CD4-positive, alpha-beta T cell (primary cell): ENCODE measurements at places on chromosomes 7 and 10.

DNA sequence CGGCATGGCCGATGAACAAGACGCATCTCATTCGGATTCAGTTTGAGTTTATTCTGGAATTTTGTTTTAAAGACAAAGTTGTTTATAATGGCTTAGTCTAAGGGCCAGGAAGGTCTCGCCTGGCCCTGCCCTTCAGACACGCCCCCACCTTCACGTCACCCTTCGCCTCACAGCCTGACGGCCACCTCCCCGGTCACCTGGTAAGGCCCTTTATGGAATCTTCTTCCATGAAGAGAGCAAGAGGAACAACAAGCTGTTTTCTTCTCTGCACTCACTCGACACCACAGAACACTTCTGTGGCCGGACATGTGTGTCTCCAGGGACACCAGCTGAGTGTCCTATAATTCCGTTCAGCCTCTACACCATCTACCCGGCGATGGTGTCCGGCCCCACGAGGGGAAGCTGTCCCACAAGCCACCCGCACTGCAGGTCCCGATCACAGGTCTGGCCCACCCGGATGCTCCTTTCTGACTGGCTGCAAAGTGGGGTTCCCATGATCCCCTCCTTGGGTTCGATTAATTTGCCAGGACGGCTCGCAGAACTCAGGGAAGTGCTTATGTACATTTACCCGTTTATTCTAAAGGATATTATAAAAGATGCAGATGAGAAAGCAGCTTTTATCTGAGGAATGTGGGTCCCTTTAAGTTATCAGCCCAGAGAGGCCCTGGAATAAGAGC lies 17.4 kb upstream of the KNDC1 start:
- no peaks in the 10 kb centered on the region for H3K36me3 ChIP-seq
- DNase-seq = no peak
- no peak overlapping the region for H3K27ac ChIP-seq
- peaks cover 5% of the 10 kb centered on the region for H3K4me1 ChIP-seq

DNA sequence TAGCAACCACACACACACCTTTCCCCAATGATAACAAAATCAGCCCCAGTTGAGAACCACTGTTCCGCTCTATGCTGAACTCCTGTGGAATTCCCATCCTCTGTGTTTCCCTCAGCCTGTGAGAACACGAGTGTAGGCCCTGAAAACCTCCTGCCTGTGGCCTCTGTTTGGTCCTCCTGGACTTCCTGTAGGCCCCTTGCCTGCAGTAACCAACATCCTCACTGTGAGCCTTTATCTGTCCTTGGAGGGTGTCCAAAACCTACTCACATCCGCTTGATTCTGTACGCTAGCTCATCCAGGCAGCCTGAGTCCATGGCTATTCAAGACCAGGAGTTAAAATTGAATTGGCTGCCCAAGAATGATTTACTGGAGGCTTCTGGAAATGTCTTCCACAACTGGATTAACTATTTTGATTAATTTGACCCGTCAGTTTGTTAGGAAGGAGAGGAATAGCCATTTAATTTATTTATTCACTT lies 149.8 kb downstream of the AKR1D1 start:
- no peak overlapping the region for H3K27ac ChIP-seq
- DNase-seq = no peak
- H3K27me3 ChIP-seq = no peaks in the 10 kb centered on the region
- no peaks in the 10 kb centered on the region for H3K36me3 ChIP-seq
- no peaks in the 10 kb centered on the region for H3K4me1 ChIP-seq

DNA sequence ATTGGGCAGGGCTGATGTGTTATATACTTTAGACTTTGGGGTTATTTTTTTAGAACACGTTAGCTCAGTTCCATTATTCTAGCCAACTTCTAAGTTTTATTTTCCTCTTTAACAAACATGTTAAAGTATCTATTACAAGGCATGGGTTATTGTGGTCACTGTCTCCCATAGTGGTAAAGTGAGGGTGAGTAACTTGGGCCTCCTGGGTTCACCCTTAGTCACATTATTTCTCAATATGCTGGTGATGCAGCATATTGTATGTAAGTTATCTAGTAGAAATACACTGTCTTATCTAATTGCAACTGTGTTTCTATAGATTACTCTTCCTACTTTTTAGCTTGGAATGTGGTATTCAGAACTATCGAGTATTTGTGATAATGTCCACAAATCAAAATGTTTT lies 65.9 kb downstream of the BBS9 start:
- H3K27me3 ChIP-seq = no peaks in the 10 kb centered on the region
- no peak overlapping the region for H3K4me3 ChIP-seq
- no peak overlapping the region for H3K27ac ChIP-seq
- DNase-seq = no peak
- no peaks in the 10 kb centered on the region for H3K36me3 ChIP-seq

DNA sequence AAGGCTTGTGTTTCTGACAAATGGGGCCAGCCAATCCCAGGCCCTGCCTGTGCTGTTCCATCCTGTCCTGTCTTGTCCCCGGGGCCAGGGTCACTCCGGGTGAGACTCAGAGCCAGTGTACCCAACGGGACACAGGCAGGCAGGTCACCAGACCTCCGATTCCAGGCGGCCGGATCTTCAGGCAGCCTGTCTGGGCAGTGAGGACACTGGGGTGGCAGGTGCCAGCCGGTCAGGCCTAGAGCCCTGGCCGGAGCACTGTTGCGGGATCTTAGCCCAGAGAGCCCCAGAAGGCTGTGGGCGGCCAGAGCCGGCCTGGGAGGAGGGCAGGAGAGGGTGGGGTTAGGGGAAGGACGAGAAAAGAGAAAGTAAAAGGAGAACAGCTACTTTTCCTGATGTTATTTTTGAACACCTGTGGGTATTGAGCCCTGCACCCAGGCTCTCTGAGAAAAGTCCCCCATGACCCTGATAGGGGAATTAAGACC lies 134.3 kb upstream of the TNRC18 start:
- H3K4me1 ChIP-seq = peaks cover 66% of the 10 kb centered on the region
- H3K36me3 ChIP-seq = no peaks in the 10 kb centered on the region
- DNase-seq = no peak
- H3K27me3 ChIP-seq = no peaks in the 10 kb centered on the region

DNA sequence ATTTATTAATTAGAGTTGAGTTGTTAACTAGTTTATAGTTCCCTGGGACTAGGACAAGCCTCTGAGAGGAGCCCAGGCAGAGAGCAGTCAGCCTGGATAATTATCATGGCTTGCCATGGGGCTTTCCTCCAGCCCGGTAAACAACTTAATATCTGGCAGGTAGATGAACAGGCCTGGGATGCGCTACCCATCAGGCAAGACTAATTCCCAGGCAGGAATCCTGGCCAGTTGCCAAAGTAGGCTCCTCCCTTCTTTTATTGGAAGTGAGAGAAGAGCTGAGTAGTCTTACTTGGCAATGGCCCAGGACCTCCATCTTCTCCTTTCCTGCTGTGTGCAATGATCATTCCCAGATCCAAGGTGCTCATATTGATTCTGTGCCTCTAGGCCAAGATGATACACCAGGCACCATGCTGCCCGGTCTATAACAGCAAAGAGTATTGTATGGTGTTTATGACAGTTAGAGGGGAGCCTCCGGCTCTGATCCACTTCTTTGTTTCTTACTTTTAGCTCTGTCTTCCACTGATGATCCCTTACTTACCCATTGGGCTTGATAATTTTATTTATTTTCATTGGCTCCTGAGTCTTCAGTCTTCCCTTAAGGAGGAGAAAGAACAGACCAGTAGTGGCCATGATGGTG lies 408.7 kb downstream of the REEP3 start:
- no peak overlapping the region for H3K27ac ChIP-seq
- no peak overlapping the region for H3K4me3 ChIP-seq
- no peaks in the 10 kb centered on the region for H3K36me3 ChIP-seq

- H3K4me1 ChIP-seq = no peaks in the 10 kb centered on the region
- no peaks in the 10 kb centered on the region for H3K36me3 ChIP-seq
- H3K27ac ChIP-seq = no peak overlapping the region
- H3K4me3 ChIP-seq = no peak overlapping the region
- no peaks in the 10 kb centered on the region for H3K27me3 ChIP-seq
Observed at GRCh38 chr7:93178213-93178612, 30.0 kb upstream of the SAMD9L start.

- DNase-seq = no peak
- no peaks in the 10 kb centered on the region for H3K36me3 ChIP-seq
- peaks cover 26% of the 10 kb centered on the region for H3K4me1 ChIP-seq
- H3K4me3 ChIP-seq = no peak overlapping the region
- H3K27me3 ChIP-seq = no peaks in the 10 kb centered on the region
Observed at GRCh38 chr10:6296828-6297251, 94.1 kb downstream of the PFKFB3 start.

- H3K4me3 ChIP-seq = no peak overlapping the region
- H3K27ac ChIP-seq = no peak overlapping the region
- H3K4me1 ChIP-seq = no peaks in the 10 kb centered on the region
- no peak for DNase-seq
Observed at GRCh38 chr10:98957801-98958200, 277.9 kb downstream of the HPSE2 start.

- H3K36me3 ChIP-seq = peaks cover 4% of the 10 kb centered on the region
- DNase-seq = no peak
- H3K4me1 ChIP-seq = peaks cover 18% of the 10 kb centered on the region
- H3K27me3 ChIP-seq = no peaks in the 10 kb centered on the region
Observed at GRCh38 chr7:77330169-77330882, 85.8 kb downstream of the GSAP start.

- no peak overlapping the region for H3K4me3 ChIP-seq
- DNase-seq = no peak
- H3K36me3 ChIP-seq = peaks cover 64% of the 10 kb centered on the region
- no peak overlapping the region for H3K27ac ChIP-seq
- H3K4me1 ChIP-seq = no peaks in the 10 kb centered on the region
- H3K27me3 ChIP-seq = no peaks in the 10 kb centered on the region
Observed at GRCh38 chr7:17339139-17339538, 40.7 kb downstream of the AHR start.

DNA sequence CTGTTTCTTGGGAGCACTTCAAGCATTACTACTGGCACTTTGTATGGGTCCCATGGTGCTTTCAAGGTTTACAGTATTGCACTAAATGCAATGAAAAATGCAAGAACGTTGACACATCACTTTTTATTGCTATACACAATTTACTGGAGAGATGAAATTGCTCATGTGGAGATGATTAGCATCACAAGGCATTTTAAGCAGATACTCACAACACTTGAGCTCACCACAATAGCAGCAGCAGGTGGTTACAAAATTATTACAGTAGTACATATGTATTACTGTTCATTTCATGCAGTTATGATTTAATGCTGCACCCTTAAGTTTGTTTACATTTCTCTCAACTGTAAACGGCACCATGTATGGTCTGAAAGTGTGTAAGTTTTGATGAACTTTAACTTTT lies 537.7 kb downstream of the GRM8 start:
- no peak for DNase-seq
- no peaks in the 10 kb centered on the region for H3K4me1 ChIP-seq
- H3K27me3 ChIP-seq = no peaks in the 10 kb centered on the region
- no peaks in the 10 kb centered on the region for H3K36me3 ChIP-seq
- no peak overlapping the region for H3K27ac ChIP-seq
- H3K4me3 ChIP-seq = no peak overlapping the region

- no peaks in the 10 kb centered on the region for H3K36me3 ChIP-seq
- H3K27me3 ChIP-seq = no peaks in the 10 kb centered on the region
- peaks cover 3% of the 10 kb centered on the region for H3K4me1 ChIP-seq
- H3K4me3 ChIP-seq = no peak overlapping the region
Observed at GRCh38 chr7:16564909-16565426, 38.3 kb downstream of the LRRC72 start.

DNA sequence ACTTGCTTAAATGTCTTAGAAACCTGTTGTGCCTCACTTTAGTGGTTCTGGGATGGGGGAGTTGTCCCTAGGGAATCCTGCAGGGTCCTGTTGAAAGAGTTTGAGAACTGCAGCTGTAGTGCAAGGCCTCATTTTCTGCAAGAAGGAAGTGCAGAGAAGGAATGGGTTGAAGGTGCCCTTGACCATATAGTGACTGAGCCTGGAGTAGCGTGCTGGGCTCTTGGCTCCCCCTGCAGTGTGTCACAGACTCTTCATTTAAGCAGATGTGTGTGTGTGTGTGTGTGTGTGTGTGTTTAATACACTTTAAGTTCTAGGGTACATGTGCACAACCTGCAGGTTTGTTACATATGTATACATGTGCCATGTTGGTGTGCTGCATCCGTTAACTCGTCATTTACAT lies 92.2 kb downstream of the GRK5 start:
- H3K4me3 ChIP-seq = no peak overlapping the region
- H3K27me3 ChIP-seq = no peaks in the 10 kb centered on the region
- no peaks in the 10 kb centered on the region for H3K36me3 ChIP-seq
- peaks cover 63% of the 10 kb centered on the region for H3K4me1 ChIP-seq
- DNase-seq = no peak
- no peak overlapping the region for H3K27ac ChIP-seq

DNA sequence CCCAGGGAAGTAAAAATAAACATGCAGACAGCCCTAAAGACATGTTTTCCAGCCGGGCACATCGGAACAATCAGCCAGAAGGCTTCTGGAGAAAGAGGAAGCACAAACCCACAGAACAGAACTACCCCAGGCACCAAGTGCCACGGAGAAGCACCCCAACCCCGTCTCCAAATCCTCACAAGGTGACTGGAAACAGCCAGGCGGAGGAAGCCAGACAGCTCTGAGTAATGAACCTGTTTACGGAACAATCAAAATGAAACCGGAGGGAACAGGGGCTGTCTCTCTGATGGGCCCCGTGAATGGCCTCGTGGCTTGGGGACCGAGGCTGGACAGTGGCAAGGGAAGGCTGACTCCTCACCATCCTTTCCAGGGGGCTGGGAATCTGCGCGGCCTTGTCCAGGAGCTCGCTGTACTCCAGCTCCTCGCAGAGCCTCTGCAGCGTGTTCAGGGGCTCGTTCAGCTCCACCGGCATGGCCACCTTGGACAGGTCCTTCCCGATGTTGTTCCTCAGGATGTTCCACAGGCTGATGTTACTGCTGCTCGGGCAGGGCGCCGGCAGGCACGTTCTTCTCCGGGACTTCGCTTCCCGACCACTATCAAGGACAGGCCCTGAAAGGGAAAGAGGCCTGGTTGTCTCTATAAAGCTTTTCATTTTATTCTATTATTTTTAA lies 77.0 kb upstream of the GSDME start:
- H3K4me1 ChIP-seq = peaks cover 14% of the 10 kb centered on the region
- H3K4me3 ChIP-seq = no peak overlapping the region
- no peak for DNase-seq

DNA sequence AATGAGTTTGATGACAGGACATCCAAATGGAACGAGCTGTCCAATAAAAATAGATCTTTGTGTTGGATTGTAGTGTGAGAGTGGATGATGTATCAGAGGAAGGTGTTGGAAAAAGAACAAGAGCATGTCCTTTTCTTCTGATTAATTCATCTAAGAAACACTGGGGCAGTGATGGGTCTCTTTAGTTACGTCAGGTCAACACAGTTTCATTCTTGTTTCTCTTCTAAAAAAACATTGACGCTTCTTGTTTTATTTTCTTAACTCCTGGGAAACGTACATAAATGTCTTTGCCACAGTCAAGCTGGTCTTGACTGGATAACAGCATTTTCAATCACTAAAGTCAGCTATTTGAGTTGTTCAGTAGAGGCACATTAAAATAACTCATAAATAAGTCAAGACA lies 67.0 kb downstream of the PPP1R9A start:
- no peak for DNase-seq
- H3K4me1 ChIP-seq = no peaks in the 10 kb centered on the region
- H3K36me3 ChIP-seq = no peaks in the 10 kb centered on the region
- H3K27ac ChIP-seq = no peak overlapping the region
